ENCODE measurements at places on chromosomes 13 and 19. TPM values are rescaled to one million over a fixed set of nuclear protein-coding genes. Genes with fewer than 3 reads are reported as not detected.
A peak's percentile ranks its signal among the peaks of the same experiment; 100 is the strongest.

ZNF730 gene
- total RNA-seq: 3.6 TPM

ZNF850 gene
- 8.5 TPM for total RNA-seq

ZNF681 gene
- 6.1 TPM for total RNA-seq

KLK3 gene
- total RNA-seq: 45.2 TPM

ATXN8OS gene
- total RNA-seq: not detected

PSG4 gene
- total RNA-seq: not detected

PTGER1 gene
- not detected for total RNA-seq

- DNase-seq: no peak
- H3K27ac ChIP-seq: peak overlapping the region; percentile 58
- H3K4me1 ChIP-seq: peaks cover 5% of the 10 kb centered on the region
- peak overlapping the region; percentile 74 for H3K4me3 ChIP-seq
- H3K27me3 ChIP-seq: no peaks in the 10 kb centered on the region
These were observed 706 bp downstream of the SERP2 start for GRCh38 chr13:44374348-44374712.

DNA sequence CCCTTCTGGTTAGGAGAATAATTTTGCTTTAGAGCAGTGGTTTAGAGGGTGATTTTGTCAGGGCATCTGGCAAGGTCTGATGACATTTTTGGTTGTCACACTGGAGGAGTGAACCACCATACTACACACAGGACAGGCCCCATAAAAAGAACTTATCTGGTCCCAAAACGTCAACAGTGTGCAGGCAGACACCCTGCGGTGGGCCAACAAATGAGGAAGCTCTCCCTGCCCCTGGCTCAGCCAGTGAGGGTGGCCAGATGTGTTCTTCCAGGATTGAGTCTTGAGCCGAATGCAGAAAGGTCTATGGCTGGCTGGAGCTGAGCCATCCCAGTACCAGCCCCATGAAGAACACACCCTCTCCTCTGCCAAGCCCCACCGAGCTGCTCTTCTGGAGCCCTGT lies 149.2 kb downstream of the MIPEP start:
- H3K27me3 ChIP-seq: no peaks in the 10 kb centered on the region
- H3K27ac ChIP-seq: no peak overlapping the region
- DNase-seq: no peak
- H3K4me3 ChIP-seq: no peak overlapping the region

DNA sequence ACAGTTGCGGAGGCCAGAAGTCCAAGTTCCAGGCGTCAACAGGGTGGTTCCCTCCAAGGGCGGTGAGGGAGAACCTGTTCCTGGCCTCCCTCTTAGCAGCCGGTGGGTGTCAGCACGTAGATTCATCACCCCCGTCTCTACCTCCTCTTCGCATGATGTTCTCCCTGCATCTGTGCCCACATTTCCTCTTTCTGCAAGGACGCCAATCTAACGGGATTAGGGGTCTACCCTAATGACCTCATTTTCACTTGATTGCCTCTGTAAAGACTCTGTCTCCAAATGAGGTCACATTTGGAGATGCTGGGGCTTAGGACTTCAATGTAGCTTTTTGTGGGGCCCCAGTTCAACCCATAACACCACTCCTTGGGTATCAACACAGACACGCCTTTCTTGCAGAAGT lies 38.5 kb downstream of the DPF1 start:
- no peaks in the 10 kb centered on the region for H3K36me3 ChIP-seq
- no peaks in the 10 kb centered on the region for H3K27me3 ChIP-seq
- no peaks in the 10 kb centered on the region for H3K4me1 ChIP-seq
- no peak overlapping the region for H3K4me3 ChIP-seq

GRCh38 chr13:101751488-101751887 lies 299.0 kb downstream of the ITGBL1 start:
- no peaks in the 10 kb centered on the region for H3K36me3 ChIP-seq
- no peaks in the 10 kb centered on the region for H3K27me3 ChIP-seq
- H3K4me3 ChIP-seq: no peak overlapping the region
- no peak for DNase-seq

DNA sequence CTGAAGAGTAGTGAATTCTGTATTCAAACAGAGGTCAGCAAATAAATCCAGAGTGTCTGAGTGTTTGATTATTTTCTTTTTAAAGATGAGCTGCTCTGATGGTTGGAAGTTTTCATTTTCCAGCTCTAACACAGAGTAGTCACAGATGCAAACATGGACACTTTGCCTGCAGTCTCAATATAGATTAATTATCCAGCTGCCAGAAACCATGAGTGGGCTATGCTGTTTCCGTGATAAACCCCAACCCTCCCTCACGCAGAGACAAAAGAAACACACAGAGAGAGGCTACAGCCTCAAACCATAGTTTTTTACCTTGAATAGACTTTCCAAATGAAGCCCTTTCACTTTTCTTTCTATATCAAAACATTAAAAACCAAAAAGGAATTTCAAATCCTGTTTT lies 884.7 kb downstream of the DIAPH3 start:
- no peak overlapping the region for H3K4me3 ChIP-seq
- no peaks in the 10 kb centered on the region for H3K36me3 ChIP-seq
- H3K4me1 ChIP-seq: no peaks in the 10 kb centered on the region
- H3K27ac ChIP-seq: no peak overlapping the region
- H3K27me3 ChIP-seq: no peaks in the 10 kb centered on the region

GRCh38 chr19:55698256-55698655 lies 23.2 kb downstream of the EPN1 start:
- H3K27me3 ChIP-seq: no peaks in the 10 kb centered on the region
- DNase-seq: no peak
- no peaks in the 10 kb centered on the region for H3K36me3 ChIP-seq

DNA sequence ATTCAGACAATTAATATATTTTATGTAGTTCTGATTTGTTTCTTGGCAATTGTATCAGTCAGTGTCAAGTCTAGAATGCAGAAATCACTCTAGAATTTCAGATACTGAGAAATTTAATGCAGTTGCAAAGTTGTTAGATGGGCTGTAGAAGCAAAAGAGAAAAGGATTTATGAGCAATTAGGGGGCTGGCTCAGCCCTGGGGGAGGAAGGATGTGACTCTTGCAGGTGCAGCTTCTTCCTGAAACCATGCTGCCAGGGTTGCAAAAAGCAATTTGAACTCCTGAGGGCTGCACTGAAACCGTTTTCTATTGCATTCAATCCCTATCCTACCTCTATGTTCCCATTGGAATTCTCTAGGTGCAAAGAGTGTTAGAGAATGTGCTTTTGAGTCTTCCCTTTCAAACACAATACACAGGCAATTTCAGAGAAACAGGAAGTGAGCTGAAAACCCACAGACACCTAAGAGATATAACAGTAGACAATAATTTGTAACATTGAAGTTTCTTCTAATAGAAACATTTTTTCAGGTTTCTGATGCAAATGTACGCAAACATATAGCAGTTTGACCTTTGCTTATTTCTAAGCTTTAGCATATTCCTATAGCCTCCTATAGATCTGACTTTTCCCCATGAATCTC lies 814.7 kb upstream of the ATXN8OS start:
- no peak for DNase-seq
- H3K4me3 ChIP-seq: no peak overlapping the region
- H3K4me1 ChIP-seq: no peaks in the 10 kb centered on the region
- no peaks in the 10 kb centered on the region for H3K27me3 ChIP-seq
- H3K27ac ChIP-seq: no peak overlapping the region

DNA sequence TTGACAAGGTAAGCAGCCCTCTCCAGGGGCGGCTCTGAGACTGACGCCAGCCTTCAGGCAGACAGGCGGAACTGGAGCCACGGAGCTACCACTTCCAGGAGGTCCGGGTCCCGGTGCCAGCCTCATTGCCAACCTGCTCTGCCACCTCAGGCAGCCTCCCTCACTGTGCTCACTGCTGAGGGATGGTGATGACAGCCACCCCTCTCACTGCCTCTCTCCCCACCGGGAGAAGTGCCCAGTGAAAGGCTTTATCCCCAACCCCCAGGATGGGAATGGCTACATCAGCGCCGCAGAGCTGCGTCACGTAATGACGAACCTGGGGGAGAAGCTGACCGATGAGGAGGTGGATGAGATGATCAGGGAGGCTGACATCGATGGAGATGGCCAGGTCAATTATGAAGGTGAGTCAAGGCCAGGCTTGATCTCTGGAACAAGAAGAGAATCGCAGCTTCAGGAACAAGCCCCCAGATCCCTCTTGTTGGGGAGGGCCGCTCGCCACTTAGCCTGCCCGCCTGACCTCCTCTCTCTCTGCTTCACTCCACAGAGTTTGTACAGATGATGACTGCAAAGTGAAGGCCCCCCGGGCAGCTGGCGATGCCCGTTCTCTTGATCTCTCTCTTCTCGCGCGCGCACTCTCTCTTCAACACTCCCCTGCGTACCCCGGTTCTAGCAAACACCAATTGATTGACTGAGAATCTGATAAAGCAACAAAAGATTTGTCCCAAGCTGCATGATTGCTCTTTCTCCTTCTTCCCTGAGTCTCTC lies 7.6 kb downstream of the CALM3 start:
- no peak overlapping the region for H3K27ac ChIP-seq
- no peak overlapping the region for H3K4me3 ChIP-seq
- H3K36me3 ChIP-seq: no peaks in the 10 kb centered on the region
- H3K27me3 ChIP-seq: no peaks in the 10 kb centered on the region

DNA sequence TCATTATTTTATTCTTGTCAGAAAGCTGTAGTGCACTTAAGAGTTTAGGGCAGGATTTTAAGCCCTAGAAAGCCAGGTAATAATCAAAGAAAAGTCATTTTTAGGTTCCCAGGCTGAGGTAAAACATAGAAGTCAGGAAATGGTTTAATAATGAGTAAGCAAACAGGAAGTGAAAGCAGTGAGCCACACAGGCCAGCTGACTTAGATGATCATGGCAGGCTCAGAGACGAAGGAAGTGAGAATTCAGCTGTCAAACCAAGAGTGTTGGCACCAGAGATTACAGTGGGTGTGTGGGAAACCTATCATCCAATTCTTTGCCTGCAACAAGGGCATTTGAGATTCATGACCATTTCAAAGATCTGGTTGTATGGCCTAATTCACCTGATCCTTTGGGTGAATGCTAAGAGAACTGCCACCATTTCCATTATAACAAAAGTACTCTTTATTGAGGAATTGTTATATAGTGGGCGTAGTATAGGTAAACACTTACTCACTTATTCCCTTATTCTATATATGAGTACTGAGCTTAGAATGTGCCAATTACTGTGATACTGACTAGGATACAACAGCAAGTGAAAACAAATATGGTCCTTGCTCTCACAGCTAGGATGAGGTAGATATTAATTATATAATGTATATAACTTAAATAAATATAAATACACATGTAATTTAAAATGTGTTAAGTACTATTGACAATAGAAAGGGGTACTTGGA lies 103.7 kb upstream of the EDNRB start:
- H3K4me3 ChIP-seq: no peak overlapping the region
- no peak for DNase-seq
- H3K36me3 ChIP-seq: no peaks in the 10 kb centered on the region
- no peaks in the 10 kb centered on the region for H3K4me1 ChIP-seq

GRCh38 chr13:71634602-71635443 lies 232.2 kb downstream of the DACH1 start:
- no peaks in the 10 kb centered on the region for H3K27me3 ChIP-seq
- H3K27ac ChIP-seq: no peak overlapping the region
- no peak for DNase-seq
- no peaks in the 10 kb centered on the region for H3K4me1 ChIP-seq
- no peak overlapping the region for H3K4me3 ChIP-seq
- H3K36me3 ChIP-seq: no peaks in the 10 kb centered on the region

DNA sequence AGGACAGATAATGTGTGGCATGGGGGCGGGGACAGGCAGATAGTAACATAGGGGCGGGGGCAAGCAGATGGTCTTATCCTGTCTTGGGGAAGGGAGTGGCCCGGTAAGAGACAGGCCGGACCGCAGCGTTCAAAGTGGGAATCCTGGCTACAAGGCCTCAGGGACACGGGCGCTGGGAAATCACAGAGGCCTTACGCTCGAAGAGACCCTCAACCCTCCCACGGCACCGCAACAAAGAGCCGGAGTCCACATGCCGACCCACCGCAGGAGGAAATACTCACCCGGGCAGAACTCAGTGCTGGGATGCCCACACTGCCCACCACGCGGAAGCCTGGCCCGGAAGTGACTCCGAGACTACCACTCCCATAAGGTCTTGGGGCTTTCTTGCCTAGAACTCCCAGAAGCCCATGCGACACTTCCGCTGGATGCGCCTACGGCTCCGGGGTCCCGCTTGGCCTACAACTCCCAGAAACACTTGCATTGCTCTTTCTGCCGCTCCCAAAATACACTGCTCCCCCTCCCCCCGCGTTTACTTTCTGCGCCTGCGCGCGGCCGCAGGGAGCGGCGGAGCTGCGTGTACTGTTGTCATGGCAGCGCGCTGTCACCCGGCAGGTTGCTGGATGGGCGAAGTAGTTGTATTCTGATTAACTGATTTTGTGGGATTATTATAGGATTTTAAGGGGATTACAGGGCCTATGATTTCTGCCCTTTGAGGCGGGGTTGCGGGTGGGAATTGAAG lies at the start of gene CTU1:
Gene CTU1 (minus strand): TSS at position 344 of the 739 bp plus-strand sequence. CDS start 3,840 bp downstream, outside the sequence.
- peak within 1 kb of the TSS; percentile 79 for H3K4me3 ChIP-seq
- no peaks in the 10 kb centered on the region for H3K4me1 ChIP-seq
- no peaks in the 10 kb centered on the region for H3K27me3 ChIP-seq
- H3K27ac ChIP-seq: peak within 1 kb of the TSS; percentile 79

- no peaks in the 10 kb centered on the region for H3K27me3 ChIP-seq
- no peak overlapping the region for H3K27ac ChIP-seq
- no peaks in the 10 kb centered on the region for H3K4me1 ChIP-seq
- H3K36me3 ChIP-seq: no peaks in the 10 kb centered on the region
These were observed 252.4 kb downstream of the UQCRFS1 start for GRCh38 chr19:28960586-28960985.

DNA sequence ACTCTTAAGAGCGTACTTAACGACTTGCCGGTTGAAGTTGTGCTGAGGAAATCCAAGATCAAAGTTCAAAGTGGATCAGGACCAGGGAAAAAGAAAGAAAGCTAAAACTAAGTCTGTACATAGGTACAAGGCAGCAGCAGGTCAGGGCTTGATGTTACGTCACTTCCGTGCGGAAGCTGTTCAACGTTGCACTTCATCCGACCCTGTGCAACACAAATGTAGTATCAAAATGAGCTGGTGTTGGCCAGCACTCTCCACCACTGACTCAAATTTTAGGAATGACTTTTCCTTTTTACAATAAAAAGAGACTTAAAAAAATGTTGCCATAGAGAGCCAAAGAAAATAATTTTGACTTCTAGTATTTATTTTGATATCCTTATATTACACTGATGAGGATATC lies 1315.4 kb downstream of the EFNB2 start:
- no peaks in the 10 kb centered on the region for H3K4me1 ChIP-seq
- H3K27me3 ChIP-seq: no peaks in the 10 kb centered on the region
- no peaks in the 10 kb centered on the region for H3K36me3 ChIP-seq
- DNase-seq: no peak

DNA sequence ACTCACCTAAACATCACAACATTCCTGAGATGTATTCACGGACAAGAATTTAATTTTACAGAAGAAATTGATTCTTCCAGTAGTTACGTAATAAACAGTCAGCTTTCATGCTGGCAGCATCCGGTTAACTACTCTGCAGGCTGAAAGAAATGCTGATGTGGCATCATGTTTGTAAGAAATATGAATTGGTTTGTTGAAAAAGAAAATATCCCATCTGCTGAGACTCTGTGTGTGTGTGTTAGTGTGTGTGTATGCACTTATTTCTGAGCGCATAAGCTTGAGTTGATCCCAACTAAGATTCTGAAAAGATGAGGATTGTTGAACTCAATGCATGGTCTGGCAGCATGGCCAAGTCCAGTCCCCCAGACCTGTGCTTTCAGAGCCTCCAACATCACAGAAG lies 74.3 kb upstream of the FAM216B start:
- H3K4me3 ChIP-seq: no peak overlapping the region
- no peak overlapping the region for H3K27ac ChIP-seq
- no peaks in the 10 kb centered on the region for H3K27me3 ChIP-seq
- H3K36me3 ChIP-seq: no peaks in the 10 kb centered on the region
- no peaks in the 10 kb centered on the region for H3K4me1 ChIP-seq
- no peak for DNase-seq

GRCh38 chr19:32464279-32464678 lies 58.7 kb downstream of the DPY19L3 start:
- H3K27ac ChIP-seq: no peak overlapping the region
- no peak overlapping the region for H3K4me3 ChIP-seq
- H3K4me1 ChIP-seq: no peaks in the 10 kb centered on the region
- no peaks in the 10 kb centered on the region for H3K27me3 ChIP-seq
- DNase-seq: no peak

Measured in breast epithelium (tissue), 4 donors.